ENCODE measurements at places on chromosomes 1 and 21.

GRCh38 chr1:199979071-199979470 lies 48.4 kb upstream of the NR5A2 start:
- no peak for DNase-seq

DNA sequence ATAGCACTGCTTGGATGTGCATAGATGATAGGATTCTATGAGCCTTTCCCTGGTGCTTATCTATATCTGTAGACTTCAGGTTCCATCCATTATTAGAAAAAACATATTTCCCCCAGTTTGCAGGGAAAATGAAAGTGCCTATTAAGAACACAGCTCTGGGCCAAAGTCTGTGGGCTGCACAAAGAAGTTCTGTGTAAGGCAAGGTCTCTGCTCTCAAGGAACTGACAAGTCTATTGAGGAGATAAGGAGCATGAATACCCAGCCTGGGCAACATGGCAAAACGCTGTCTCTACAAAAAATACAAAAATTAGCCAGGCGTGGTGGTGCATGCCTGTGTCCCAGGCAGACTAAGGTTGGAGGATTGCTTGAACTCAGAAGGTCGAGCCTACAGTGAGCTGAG lies 22.3 kb upstream of the SDE2 start:
- no peak for DNase-seq

- DNase-seq: no peak
Measured at GRCh38 chr1:30321246-30321910, 402.0 kb downstream of the MATN1 start.

GRCh38 chr1:226778657-226779058 lies 39.6 kb upstream of the ITPKB start:
- no peak for DNase-seq

- no peak for DNase-seq
Measured at GRCh38 chr1:106908689-106909088, 147.8 kb upstream of the PRMT6 start.

DNA sequence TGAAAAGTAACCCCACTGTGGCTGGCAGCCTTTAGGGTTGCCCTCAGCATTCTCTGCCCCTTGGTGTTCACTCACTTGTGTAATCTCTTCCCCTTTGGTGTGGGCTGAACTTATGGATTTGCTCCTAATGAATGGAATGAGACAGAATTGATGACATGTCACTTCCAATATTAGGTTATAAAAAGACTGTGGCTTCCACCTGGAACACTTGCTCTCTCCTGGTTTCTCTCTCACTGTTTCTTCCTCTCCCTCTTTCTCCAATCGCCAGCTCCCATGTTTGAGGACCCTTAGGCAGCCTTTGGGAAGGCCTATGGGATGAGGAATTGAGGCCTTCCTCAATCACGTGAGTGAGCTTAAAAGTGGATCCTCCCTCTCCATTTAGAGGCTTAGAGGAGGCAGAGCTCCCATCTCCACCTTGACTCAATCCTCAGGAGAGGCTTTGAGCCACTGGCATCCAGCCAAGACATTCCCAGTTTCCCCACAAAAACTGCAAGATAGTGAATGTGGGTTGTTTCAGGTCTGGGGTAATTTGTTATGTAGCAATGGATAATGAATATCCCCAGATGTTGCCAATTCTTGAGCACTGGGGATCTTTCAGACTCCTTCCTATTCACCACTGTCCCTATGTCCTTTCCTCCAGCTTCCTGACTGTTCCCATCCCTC lies 95.5 kb upstream of the CD34 start:
- no peak for DNase-seq

DNA sequence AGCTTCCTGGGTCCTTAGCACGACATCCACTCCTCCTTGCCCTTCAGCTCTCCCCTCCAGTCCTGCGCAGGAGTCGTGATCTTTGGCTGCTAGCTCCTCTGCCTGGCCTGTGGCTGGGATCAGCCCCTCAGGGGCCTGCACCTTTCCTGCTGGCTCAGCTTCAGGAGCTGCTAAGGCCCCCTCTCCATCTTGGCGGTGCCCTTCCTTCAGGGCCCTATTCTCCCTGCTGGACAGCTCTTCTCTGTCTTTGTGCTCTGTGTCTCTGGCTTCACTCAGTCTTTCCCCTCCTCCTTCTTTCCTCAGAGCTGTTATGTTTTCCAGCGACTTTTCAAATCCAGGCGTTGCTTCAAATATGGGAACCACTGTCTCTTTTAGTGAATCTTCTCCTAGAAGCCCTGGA lies 59.5 kb upstream of the LRRC53 start:
- no peak for DNase-seq

- DNase-seq: no peak
Measured at GRCh38 chr21:28834335-28835238, 158.1 kb downstream of the LTN1 start.

DNA sequence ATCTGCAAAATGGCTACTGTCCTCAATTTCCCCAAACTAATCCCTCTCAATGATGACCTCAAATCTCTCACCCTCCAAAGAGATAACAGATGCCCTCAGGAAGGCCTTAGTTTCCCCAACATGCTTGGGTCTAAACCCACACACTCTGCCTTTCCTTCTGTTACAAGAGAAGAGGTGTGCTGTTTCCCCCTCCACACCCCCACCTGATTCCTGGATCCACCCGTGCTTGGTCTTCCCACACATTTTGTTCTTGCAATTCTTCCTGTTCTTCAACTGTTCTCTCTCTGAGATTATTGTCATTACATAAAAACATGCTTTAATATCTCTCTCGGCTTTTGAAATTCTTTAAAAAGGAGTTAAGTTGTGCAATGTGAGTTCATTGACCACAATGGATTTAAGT lies 5.7 kb upstream of the CBR3 start:
- DNase-seq: no peak

DNA sequence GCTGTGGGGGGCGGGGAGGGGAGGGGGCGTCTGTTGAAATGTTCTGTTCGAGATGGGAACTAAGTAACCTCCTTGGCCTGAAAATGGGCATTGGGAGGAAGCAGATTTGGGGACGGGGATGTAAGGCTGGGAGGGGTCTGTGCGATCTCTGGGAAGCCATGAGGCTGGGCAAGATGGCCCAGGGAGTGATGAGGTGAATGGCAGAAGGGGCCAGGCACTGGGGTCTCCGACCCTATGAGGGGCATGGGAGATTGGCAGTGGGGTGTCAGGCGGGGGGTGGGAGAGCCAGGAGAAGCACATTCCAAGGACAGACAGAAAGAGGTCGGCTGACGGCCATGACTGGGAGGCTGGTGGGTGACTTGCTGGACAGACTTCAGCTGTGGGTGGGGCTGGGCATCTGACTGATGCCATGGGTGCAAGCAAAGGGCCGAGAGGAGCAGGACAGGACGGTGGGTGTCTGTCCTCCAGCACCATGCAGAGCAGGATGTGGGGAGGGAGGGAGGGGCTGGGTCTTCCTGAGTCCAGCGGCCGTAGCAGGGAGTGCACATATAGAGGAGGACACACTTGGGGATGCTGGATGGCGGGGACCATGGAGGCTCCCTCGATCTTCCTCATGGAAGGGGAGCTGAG lies 30.0 kb upstream of the COL18A1 start:
- DNase-seq: no peak

DNA sequence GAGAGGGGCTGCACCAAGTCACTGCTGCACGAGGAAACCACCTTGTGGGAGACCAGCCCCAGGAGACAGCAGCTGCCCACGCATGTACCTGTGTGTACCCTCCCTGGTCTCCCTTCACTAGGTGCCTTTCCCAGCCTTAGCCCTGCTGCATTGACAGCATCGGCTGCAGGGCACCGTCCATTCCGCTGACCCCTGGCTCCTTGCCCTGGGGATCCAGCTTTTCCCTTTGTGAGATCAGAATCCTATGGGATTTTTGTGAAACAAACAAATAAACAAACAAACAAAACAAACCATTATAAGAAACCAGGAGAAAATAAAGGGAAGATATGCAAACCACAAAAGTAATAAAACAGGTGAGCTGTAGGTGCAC lies 2.1 kb downstream of the STUM start:
- no peak for DNase-seq

- no peak for DNase-seq
Measured at GRCh38 chr1:222225316-222225691, 322.6 kb downstream of the HHIPL2 start.

GRCh38 chr1:233960386-233960785 lies 55.9 kb downstream of the SLC35F3 start:
- DNase-seq: no peak
